ENCODE measurements at places on chromosomes 3 and 15.

GRCh38 chr3:15616053-15616452 is 14.5 kb downstream of the BTD start:
- DNase-seq = no peak

DNA sequence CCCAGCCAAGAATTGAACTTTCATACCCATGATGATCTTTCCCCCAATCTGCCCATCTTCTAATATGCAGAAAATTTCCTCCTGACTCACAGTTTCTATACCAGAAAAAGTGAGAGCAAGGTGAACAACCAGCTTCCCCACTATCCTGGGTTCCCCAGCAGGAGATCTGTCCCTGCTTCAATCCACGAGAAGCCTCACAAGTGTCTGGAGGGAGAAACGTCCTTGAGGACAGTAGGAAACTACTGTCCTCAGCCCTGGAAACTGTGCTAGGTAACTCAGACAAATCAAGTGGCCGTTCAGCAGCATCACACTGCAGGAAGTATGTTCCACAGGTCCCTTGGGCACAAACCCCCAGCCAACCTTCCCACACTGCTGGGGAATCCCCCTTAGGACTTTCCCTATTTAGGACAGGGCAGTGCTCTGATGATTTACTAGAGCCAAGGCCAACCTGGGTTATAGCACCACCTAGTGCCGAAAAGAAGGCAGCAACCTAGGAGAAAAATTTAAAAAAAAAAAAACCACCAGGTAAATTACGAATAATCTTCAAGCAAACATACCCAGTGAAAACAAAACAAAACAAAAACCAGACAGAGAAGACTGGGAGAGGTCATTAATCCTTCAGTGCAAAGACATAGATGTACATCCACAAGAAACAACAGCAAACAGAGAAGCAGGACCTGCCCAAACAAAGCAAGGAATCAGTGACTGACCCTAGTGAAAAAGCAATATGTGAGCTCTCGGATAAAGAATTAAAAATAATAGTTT is 36.0 kb downstream of the MORC1 start:
- DNase-seq = no peak

DNA sequence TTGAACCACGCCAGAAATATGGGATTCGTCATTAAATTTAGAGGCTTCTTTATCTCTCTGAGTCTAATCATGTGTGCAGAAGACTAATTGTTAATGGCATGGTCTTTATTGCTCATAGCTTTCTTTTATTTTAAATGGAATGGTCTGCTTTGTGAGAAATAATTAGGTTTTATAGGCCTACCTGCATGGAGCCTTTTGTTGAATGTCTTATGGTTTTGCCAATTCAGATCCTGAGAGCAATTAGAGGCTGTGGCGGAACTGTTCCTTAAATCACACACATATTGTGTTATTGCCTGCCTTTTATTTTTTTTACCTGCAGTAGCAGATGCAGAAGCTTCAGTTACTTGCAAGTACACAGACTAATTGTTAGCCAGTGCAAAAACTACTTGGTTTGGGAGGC is 306.2 kb downstream of the NLGN1 start:
- DNase-seq = no peak

GRCh38 chr3:151751161-151751560 is 17.4 kb downstream of the AADACL2 start:
- no peak for DNase-seq

- no peak for DNase-seq
Measured at GRCh38 chr3:134640378-134640777, 10.4 kb downstream of the KY start.

GRCh38 chr3:189298469-189299375 is 127.0 kb downstream of the TPRG1 start:
- no peak for DNase-seq

DNA sequence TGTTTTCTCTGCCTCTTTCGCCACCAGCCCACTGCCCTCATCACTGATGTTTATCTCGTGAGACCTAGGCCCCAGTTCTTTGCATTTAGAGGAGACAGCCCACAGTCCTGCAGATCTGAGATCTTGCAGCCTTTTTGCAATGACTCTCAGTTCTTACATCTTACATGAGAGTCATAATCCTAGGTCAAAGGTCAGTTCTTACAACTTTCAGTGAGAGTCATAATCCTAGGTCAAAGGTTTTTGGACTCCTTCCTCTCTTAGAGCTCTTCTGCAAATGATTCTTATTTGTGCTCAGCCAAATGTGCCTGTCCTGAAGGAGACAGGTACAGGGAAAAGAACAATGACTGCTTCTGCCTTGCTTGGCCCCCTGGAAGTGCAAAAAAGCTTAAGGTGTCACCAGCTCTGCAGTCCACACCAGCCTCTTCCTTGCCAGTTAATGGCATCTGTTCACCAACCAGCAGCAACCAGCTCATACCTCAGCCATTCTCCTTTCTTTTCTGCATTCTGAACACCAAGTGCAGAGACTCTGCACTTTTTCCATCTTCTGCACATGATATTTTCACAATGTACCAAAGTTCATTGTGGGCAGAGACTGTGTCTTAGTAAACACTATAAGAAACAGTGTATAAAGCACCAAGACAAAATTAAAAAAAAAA is 67.1 kb downstream of the ABHD5 start:
- no peak for DNase-seq

DNA sequence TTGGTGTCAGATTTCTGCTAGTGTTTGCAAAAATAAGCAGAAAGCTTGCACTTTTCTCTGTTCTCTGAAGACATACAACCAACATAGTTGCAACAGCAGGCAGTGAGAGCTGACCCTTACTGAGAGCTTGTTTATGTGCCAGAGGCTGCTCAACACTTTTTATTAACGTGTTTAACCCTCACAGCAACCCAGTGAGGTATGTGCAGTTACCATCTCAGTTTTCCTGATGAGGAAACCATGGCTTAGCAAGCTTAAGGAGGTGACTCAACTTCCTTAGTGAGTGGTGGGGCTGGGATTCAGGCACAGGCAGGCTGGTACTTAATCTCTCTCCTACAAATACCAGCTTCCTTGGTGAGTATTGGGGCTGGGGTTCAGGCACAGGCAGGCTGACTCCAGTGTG is 158.1 kb upstream of the CTDSPL start:
- no peak for DNase-seq

- DNase-seq = no peak
Measured at GRCh38 chr3:151467069-151467468, 6.2 kb upstream of the IGSF10 start.

DNA sequence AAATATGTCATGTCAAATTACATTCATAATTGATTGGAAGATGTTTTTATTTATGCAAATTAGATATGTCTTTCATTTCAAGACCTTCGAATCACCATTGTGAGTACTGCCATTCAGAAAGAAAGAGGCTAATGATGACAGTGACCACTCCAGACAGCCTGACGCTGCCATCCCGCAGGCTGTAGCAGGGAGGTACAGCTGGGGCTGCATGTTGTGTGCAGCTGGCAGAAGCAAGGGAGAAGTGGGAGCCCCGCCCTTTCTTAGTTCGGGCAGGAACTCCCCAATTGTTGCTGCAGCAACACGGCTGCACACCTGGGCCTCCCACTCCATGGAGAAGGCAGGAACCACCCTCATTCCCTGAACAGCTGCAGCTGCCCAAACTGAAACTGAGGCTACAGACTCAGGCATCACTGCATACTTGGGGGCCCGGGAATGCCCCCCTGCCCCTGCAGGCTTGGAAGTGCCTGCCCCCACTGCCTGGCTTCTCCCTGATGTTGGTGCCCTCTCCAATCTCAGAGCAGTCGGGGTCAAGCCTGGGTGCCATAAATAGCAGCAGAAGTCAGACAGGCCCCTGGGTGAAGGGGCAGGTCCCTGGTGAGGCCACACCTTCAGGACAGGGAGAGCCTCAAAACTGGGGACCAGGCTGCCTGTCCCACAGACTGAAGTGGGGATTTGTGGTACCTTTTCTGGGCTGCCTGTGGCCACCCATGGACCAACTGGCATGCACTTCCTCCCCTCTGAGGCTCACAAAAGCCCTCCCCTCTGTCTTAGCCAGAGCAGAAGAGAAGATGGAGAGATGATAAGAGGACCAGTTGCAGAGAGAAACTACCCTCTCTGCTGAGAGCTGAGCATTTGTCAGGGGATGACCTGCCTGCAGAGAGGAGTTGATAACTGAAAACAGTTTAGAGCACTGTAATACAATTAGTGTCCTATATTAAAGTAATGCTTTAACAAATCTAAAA is 964.6 kb downstream of the SI start:
- DNase-seq = no peak

GRCh38 chr3:107524326-107524840 is 1.6 kb downstream of the BBX start:
- no peak for DNase-seq

DNA sequence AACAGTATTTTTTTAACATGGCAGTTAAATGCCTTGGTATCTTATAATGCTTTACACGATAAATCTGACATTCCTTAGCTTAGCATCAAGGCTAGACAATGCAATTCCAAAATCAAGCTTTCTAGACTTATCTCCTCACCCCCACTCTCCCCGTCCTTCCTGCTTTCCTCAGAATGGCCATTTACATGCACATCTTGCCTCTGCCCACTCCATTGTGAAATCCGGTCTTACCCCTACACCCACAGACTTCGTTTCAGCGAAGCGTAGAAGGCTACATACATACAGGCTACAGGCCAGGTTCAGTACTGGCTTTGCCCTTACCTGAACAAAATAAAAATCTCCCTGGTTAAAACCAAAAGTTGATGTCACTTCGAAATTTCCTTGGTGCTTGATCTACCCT is 58.6 kb upstream of the SLC12A8 start:
- DNase-seq = no peak

DNA sequence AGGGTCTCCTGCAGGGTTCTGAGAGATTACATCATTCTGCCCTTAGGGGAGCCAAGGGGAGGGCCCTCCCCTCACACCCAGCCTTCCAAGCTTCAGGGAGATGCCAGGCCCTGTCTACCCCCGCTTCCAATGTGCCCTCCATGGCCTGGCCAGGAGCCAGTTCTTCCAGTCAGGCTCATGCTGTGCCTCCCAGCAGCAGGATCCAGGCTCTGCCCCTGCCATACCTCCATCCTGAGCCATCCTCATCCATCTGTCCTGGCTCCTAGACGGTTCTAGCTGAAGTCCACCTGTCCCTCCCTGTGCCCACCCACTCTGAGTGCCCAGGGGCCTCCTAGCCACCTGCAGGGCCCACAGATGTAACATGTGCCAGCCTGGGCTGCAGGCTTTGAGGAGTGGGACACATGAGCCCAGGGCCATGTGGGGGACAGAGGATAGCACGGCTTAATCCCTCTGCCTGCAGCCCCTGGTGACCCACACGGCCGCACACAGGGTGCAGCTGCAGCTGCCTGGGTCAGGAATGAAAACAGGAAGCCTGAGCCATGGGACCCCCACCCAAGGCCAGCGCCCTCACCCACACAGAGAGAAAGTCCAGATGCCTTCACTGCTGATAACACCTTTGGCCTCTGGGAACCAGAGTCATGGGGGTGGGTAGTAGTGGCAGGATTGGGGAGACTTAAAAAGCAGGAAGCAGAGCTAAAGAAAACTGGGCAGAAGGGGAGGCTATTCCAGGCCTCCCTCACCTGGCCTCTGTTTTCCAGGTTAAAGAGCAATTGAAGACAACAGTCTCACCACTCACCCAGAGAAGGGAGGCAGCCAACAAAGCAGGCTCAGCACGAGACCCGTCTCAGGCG is 11.8 kb downstream of the PLCD1 start:
- no peak for DNase-seq

DNA sequence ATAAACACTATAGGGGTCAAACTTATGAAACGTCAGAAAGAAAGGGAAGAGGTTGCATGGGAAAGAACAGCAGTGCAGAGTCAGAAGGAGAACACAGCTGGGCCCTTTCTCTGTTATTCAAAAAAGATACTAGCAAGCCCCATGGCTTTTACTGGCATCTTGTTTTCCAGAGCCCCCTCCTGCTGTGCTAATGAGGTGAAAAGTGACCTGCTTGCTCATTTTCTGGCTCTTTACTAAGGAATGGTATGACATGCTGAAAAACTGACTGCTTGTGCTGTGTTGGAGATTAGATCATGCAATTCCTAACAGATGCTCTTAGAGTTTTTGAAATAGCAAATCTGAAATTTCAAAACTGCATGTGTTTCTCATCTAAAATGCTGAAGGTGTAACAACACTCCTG is 541.6 kb upstream of the ALCAM start:
- no peak for DNase-seq

- DNase-seq = no peak
Measured at GRCh38 chr3:127785711-127786265, 36.5 kb downstream of the MGLL start.

GRCh38 chr15:33124279-33124678 is 70.2 kb downstream of the FMN1 start:
- DNase-seq = no peak

DNA sequence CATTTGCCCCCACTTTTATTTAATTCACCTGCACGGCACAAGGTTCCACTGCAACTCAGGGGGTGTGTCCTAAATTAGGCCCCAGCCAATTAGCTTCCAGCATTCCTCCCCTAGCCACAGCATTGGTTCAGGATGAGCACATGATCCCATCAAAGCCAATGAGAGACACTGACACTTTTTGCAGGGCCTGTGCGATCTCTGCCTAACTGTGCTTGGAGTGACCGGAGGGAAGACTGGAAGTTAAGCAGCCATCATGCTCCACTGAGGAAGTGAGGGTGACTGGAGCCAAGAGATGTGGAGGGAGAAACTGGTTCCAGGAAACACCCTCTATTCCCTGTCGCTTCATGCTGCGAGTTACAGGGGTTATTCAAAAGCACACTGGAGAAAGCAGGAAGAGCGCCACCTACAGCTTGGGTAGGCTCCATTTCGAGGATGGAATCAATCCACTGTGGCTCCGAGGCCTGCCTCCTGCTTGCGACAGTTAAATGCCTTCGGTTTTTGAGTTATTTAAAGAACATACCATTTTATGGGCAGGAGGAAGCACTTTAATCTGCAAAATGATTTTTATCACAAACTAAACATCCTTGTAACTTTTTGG is 122.2 kb upstream of the WNT5A start:
- DNase-seq = no peak

DNA sequence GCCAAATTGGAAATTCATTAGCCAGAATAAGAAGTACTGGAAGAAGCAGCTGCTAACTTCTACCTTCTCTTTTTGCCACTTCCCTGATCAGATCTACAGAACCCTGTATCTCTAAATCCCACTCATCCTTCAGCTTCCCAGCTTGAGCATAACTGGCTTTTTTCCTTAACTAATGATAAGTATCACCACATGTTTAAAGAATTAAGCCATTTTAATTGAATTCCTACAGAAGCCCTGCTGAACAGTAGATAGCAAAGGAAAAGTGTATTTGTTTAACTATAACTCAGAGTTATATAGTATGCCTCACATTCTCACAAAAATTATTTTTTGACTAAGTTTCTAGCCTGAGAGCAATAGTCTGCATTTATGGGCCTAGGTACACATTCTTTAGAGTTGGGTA is 262.4 kb downstream of the UBE2E2 start:
- DNase-seq = no peak

- DNase-seq = no peak
Measured at GRCh38 chr3:140023616-140024530, 88.9 kb downstream of the CLSTN2 start.

Measured in GOT3 (cell line).